Activated CD4-positive, alpha-beta T cell treated with anti-CD3 and anti-CD28 coated beads, Interleukin-2, amount 50 U/mL, for 16 hours (primary cell): ENCODE measurements at places on chromosomes 3 and 15.

DNA sequence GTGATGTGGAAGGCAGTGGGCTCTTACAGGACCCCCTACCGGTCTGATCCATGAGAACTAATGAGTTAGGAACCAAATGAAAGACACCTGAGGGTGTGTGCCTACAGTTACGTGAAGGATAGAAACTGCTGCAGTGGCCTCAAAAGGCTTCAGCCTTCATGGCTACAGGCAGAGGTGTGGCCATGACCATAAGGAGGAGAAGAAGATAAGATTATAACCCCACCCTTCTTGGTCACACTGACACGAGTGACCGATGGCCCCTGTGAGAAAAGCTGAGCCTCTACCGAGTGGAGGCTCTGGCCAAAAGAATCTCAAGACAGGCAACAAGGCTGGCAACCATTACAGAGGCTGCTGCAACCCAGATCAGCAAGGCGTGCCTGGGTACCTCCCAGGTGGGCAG lies 6.3 kb downstream of the RFT1 start:
- DNase-seq: no peak

- DNase-seq: no peak
Measured at GRCh38 chr3:110414855-110415254, 656.8 kb upstream of the NECTIN3 start.

GRCh38 chr3:107950417-107950816 lies 140.4 kb downstream of the CD47 start:
- no peak for DNase-seq

DNA sequence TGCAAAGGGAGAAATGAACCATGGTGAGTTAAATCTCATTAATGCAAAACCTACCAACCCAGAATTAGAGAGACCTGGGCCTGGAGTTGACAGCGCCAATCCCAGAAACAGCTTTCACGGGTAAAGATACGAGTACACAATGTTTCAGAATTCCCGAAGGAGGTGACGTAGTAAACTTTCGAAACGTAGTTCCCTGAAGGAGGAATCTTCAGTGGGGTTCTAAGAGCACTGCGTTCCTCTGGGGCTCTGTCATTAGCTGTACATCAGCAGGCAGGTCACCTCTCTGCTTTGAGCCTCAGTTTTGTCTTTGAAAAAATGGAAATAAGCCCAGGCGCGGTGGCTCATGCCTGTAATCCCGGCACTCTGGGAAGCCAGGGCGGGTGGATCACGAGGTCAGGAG lies 152.3 kb downstream of the XXYLT1 start:
- DNase-seq: no peak

DNA sequence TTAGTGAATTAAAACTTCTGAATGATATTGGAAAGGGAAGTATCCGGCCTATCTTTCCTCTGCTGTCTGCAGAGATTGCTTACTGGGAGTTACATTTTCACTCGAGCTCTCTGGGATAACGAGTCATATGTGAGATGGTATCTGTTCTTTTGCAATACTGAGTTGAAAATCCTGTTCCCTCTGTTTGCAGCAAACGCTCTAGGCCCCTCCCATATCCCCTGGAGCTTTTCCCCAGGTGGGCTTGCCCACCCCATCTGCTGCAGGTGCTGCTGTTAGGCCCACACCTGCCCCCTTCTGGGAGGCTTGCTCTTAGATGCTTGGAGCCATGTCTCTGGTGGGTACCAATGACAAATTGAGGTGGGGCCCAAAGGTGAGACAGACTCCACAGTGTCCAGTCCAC lies 42.7 kb upstream of the MTMR10 start:
- no peak for DNase-seq

DNA sequence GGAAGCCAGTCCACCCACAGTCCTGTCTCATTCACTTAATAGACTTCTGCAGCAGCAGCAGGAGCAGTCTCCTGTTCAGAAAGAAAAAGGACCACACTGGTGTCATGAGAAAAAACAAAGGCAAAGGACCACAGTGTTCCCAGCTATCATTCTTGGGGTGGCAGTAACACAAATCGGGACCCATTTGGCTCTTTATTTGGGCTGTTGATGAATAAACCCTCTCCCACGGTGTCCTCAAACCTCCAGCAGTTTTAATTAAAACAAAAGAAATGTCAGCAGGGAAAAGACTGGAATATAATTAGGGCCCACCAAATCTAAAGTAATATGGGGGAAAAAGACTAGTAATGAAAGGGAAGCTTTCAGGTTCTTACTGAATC lies 210.5 kb upstream of the SLC2A2 start:
- no peak for DNase-seq

- peak; percentile 13 for DNase-seq
Measured at GRCh38 chr3:34178415-34178814, 380.0 kb downstream of the PDCD6IP start.
